ENCODE measurements at places on chromosomes 6 and 20.

DNA sequence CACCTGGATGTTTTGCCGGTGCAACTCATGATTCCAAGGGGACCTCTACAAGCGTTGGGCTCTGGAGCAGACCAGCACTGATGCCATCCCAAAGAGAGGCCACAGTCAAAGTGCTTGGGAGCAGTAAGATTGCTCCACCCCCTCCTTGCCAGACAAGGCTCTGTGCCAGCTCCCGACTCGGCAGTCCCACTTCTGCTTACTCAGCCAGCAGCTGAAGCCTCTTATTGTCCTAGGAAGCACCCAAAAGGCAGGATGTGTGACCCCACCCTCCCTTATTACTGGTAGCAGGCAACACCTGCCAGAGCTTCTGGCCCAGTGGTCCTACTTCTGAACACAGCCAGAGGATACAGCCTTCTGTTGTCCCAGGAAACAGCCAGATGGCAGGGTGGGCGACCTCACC lies 614.2 kb downstream of the TENT5A start:
- no peak for DNase-seq

- no peak for DNase-seq
Measured at GRCh38 chr6:58113960-58114359, 796.5 kb downstream of the PRIM2 start.

GRCh38 chr6:142322504-142323198 lies 20.8 kb downstream of the ADGRG6 start:
- DNase-seq = no peak

GRCh38 chr6:138287144-138287955 lies 69.1 kb upstream of the PBOV1 start:
- peak; percentile 32 for DNase-seq

GRCh38 chr6:94727710-94728109 lies 849.6 kb upstream of the MANEA start:
- no peak for DNase-seq

DNA sequence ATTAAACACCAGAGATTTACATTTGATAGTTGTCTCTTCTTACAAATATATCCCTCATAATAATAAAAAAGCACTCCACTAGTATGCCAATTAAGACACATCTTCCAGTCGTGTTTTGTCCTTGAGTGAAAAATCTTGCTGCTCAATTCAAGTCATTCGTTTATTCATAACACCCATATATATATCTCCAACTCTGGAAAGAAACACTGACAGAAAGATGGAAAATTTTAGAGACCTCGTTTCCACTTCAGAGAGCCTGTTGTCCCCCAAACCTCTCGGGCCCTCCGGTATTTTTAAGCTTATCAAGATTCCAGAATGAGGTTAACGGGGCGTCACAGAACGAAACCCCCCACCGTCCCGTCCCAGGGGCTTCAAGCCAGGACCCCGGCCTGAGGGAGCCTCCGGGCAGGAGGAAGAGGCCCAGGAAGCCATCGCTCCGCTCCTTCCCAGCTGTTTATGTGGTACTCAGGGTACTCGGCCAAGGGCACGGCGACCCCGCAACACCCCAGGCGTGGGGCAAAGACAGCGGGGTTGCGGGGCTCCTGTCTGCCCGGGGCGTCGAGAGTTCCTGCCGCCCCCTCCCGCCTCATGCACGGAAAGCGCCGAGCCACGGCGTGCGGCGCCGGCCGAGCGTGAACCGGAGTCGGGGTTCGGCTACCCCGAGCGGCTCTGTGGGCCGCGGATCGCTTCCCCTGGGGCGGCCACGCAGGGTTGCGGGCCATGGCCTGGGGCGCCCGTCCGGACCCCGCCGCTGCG lies 623 bp upstream of the SNX9 start:
- DNase-seq = peak; percentile 24

GRCh38 chr20:62039738-62040137 lies 25.9 kb downstream of the TAF4 start:
- no peak for DNase-seq

DNA sequence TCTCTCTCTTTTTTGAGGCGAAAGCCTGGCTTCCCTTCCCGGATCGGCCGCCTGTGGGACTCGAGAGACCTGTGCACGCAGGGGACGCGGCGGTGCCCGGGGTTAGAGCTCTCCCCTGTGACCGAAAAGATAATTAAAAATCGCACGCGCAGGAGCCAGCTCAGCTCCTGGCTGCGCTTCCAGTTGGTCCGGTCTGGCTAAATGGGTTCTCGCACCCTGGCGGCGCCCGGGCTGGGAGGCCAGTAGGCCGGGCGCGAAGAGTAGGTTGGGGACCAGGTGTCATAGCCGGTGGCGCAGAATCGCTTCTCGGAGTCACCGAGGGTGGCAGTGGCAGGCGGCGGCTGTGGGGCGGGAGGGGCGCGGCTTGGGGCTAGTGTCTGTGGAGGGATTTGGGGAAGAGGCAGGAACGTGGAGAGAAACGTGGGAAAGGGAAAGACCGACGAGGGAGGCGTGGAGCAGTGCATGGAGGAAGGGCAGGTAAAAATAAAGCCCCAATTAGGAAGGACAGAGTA lies 41.9 kb upstream of the SUPT3H start:
- DNase-seq = peak; percentile 41

DNA sequence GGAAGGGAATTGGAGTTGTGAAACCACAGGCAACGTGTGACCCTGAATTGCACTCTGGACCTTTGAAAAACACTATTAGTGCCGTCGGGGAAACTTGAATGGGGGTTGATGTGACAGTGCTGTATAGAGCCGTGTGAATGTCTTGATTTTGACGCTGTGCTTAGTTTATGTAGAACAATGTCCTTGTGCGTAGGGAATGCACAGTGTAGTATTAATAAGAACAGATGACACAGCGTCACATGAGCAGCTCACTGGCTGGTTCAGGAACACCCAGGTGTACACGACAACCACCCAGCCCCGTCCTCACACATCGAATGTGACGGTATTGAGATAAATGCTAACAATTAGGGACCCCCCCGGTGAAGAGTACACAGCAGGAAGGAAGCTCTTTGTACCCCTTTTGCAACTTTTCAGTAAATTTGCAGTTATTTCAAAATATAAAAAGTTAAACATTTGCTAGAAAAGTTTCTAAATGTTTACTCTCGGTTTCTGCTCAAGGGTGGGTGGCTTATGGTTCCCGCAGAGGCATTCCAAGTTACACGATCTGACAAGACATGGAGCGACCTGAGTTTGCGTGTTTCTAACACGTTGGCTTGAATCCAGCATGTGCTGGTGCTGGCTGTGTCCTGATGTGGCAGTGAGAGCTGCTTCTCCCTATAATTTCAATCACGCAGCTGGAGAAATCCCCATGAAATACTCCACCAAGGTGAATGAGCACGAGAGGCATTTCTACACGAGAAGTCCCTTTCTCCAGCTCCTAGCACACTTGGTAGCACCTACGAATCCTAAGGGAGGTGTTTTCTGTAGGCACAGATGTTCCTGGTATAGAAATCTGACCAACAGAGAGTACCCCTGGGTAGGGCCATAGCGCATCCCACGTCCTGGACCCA lies 208.0 kb upstream of the EXOC2 start:
- DNase-seq = no peak

DNA sequence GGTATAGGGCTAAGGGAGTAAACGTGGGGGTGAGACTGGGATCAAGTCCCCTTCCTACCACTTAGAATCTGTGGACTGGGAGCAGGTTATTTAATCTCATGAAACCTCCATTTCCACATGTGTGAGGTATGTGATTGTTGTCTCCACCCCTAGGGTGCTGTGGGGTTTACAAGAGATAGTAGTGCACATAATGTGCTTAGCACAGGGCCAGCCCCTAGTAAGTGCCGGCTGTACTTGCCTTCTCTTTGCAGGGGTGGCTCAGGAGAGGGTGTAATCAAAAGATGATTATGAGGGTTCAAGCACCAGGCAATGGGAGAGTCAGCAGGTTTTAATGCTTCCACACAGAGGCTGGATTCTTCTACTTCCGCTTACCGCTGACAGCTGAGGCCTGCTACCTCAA lies 6.9 kb downstream of the NT5E start:
- DNase-seq = no peak

- DNase-seq = no peak
Measured at GRCh38 chr6:140070846-140071473, 696.5 kb upstream of the CITED2 start.

DNA sequence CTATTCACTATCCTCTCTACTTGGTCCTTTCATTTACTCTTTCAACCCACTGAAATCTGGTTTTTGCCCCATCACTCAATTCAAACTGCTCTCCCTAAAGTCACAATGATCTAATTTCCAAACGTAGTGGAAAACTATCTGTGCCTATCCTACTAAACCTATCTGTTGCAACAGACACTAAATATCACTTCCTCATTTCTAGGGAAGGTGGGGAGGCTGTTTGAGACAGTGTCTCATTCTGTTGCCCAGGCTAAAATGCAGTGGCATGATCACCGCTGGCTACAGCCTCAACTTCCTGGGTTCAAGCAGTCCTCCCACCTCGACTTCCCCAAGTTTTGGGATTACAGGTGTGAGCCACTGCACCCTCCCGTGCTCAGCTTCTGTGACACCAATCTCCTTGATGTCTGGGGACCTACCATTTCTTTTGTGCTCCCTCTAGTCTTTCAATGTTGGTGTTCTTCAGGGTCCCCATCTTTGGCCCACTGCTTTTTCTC lies 8.8 kb downstream of the RANBP9 start:
- DNase-seq = no peak

DNA sequence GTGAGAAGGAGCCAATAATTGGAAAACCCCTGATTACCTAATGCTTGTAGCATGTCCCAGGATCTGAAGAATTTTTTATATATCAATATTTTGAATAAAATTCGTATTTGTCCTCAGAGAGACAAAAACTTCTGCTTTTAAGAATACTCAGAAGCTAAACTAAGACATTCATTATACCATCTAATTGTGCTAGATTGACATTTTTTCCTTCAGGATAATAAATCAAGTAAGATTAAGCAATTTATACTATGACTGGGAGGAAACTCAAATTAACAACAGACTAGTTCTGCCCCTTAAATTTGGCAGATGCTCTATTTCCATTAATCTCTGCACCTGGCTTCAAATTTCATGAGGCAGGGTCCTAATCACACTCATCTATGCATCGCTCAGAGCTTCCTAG lies 291.4 kb downstream of the PLCB1 start:
- no peak for DNase-seq

GRCh38 chr20:63150911-63151531 lies 64.9 kb downstream of the YTHDF1 start:
- DNase-seq = no peak

- DNase-seq = no peak
Measured at GRCh38 chr6:50842446-50842845, 23.8 kb downstream of the TFAP2B start.

DNA sequence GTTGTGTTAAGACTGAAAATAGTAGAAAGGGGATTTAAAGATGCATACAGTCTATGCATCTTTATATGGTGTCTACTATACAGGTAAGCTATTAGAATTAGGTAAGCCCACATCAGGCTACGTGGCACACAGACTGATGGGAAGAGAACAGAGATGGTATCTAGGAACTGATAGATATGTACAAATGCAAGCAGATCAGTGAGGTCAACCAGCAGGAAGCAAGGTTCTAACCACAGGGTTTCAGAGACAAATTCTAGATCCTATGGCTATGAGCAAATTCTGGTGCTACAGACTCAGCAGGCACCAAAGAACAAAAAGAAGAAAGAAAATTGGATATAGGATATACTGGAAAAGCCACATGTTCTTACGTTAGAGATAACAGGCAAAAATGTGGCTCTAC lies 110.6 kb downstream of the TRDN start:
- DNase-seq = no peak

GRCh38 chr6:142380626-142381025 lies 78.8 kb downstream of the ADGRG6 start:
- no peak for DNase-seq

DNA sequence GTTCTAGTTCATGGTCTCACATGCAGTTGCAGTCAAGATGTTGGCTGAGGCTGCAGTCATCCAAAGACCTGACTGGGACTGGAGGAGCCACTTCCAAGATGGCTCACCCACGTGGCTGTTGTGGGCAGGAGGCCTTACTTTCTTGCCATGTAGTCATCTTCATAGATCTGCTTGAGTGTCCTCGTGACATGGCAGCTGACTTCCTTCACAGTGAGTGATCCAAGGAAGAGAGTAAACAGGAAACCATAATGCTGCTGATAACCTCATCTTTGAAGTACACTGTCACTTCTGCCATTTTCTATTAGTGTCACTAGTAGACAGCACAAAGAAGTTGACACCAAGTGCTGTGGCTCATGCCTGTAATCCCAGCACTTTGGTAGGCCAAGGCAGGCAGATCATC lies 40.1 kb upstream of the AKIRIN2 start:
- peak; percentile 4 for DNase-seq
